HFF-Myc (cell line): ENCODE measurements at places on chromosomes 11 and 22.

DNA sequence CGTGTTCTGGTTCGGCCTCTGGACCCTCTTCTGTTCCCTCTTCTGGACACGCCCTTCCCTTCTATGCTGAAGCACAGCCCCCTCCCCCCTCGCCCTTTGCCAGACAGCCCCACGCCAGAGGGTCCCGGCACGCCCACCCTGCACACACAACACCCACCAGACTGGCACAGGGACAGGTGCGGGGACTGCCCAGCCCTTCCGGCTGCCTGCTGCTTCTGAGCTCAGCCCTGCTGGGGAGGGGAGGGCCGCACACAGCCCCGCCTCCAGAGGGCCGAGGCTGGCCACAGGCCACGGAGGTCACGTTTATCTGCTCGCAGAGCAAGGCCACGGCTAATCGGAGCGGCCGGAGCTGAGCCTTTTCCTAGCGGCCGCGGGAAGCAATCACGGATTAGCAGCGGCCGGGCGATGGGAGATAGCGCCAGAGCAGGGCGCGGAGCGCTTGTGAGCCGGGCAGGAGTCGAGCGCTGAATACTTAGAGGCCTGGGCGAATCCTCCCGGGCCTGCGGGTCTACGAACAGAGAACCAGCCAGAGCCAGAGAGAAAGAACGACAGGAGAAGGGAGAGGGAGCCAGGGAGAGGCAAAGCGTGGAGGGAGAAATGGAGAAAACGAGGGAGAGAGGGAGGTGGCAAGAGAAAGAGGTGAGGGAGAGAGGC is 21.5 kb downstream of the OTUB1 start:
- no peak for DNase-seq

DNA sequence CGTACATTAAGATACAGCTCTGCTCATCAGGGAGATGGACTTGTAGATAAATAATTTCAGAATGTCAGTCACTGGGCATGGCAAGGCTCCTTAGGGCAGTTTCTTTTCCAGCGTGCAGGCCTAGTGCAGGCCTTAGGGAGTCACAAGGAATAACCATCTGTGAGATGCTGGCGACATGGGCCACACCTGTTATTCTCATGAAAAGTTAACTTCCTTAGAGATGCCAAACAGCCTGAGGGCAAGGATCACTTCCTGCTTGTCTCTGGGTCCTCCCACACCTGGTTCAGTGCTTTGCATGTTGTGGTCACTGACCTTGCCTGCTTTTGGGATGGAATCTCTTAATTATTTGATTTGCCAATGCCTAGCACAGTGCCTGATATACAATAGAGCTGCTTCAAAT is 70.6 kb downstream of the ST3GAL4 start:
- no peak for DNase-seq

DNA sequence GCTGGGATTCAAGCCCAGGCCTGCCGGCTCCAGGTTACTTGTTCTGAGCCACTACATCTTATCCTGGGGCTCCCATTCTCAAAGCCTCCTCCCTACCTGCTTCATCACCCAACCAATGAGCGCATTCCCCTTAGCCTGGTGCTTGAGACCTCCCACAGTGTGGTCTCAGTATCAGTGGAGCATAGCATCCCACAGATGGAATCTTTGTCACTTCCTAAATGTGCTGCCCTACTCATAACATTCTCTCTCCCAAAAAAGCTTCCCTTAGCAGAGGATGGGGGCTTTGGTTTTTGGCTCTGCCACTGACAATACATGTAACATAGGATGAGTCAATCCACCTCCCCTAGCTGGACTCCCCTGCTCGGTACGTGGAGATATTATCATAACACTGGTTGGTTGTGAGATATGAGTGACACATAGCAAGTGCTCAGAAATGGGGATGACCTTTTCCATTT is 28.8 kb downstream of the TEAD1 start:
- no peak for DNase-seq

DNA sequence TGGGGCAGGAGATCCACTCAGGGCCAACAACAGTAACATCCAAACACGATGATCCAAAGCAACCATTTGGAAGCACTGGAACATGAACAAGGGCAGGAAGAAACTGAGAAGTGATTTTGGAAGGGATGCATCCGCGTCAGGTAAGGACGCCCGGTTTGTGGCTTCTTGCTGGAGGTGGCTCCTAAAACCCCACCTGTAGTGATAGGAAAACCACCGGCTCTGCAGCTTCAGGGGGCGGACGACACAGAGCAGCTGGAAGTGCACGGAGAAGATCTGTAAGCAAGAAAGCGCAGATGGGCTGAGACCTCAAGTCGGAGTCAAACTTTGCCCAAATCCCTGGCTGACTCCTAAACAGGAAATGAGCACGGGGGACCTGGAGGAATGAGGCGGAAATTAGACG is 1066.1 kb downstream of the BRD1 start:
- no peak for DNase-seq

DNA sequence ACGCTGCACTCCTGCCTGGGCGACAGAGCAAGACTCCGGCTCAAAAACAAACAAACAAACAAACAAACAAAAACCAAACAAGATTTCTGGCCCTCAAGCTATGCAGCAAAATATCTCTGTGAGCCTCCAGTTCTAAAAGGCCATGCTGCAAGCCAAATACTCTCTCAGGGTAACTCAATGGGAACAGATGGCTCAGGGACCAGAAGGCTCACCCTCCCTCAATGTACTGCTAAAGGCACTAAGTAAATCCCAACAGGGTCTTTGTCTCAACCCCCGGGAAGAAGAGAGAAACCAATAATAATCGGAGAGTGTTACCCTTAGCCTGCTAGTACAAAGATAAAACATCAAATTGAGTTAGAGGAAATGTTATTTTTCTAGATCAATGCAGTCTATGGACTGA is 119.7 kb upstream of the ZC3H12C start:
- no peak for DNase-seq

DNA sequence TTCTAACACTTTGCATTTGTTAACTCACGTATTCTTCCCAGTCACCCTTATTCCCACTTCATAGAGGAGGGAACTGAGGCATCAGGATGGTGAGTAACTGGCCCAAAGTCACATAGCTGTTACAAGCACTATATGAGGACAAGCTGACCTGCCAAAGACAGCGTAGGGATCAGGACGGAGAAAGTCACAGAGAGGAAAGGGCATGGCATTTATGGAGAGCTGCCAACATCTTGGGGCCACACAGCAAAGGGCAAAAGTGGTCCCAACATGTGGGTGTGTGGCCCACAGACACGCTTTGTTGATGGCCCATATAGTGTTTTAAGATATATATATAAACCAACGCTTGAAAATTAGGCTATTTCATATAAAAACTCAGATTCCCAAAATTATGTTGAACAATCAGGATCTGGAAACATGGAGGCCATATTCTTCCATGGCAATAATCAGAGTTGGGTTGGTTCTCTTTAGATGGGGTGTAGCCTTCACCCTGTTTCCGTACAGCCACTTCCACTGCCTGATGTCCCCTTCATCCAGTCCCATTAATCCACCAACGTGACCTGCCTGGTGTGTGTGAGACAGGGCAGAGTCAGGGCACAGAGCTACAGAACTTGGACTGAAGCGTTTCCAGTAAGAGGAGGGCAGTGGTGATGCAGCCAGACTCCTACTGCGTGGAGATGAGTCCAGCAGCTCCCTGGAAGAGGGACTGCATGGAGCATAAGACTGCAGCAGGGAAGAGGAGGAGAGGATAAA is 39.9 kb upstream of the CD5 start:
- no peak for DNase-seq

- DNase-seq = peak; percentile 26
Measured at GRCh38 chr11:64545619-64546018, 45.4 kb upstream of the SLC22A12 start.

- no peak for DNase-seq
Measured at GRCh38 chr11:48005136-48005535, 24.8 kb downstream of the PTPRJ start.

DNA sequence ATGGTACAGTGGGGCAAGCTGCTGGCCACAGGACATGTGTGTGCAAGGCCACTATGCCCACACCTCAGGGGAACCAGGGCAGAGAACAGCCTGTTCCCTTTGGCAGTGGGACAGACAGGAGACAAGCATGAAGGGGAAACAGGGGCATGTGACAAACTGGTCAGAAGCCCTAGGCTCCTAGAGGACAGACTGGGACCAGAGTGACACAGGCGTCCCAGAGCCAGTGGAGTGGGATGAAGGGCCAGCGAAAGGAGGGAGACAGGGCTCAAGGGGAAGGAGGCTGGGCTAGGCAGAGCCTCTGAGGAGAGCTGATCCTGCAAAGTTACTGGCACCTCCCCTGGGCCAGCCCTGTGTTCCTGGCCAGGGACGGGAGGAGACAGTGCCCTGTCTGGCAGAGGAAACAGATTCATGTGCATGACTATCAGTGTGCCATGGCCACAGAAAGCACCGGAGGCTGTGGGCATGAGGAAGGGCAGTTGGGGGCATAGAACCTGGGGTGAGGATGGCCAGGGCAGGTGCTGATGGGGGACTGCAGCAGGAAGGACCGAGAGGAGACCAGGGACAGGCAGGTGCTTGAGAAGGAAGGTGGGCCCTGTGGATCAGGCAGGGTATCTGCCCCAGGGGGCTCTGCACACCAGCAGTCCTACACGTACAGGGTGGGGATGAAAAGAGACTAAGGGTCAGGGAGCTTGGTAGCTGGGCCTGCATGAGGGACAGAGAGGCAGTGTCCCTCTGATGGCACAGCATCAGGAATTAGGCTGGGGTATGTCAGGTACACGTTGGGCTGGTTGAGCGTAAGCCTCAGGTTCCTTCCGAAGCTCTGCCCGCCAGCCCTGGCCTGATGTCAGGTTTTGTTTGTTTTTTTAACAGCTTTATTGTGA is 9.8 kb downstream of the DERL3 start:
- no peak for DNase-seq

DNA sequence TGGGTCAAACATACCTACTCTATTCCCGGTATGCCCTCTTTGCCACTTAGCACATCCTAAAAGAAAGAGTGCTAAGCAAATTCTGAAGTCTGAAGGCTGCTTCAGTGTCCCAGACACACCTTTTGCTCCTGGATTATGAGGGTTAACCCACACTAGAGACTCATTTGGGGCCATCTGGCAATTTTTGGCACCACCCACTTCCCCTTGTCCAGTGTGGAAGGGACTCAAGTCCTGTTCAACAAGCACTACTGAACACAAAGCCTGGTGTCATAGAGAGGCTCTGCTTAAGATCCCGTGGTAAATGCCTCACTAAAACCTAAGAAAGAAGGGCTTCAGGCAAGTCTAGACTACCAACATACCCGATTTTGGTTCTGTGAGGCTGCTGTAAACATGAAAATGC is 85.8 kb downstream of the SERGEF start:
- DNase-seq = no peak

GRCh38 chr11:44147751-44148150 is 52.3 kb downstream of the EXT2 start:
- no peak for DNase-seq

- DNase-seq = no peak
Measured at GRCh38 chr22:32558681-32559355, 84.2 kb downstream of the FBXO7 start.

- DNase-seq = no peak
Measured at GRCh38 chr11:20084921-20085814, 75.1 kb downstream of the DBX1 start.

GRCh38 chr22:45164270-45165088 is 754 bp downstream of the NUP50 start:
- no peak for DNase-seq

- DNase-seq = no peak
Measured at GRCh38 chr22:39431821-39432251, 25.0 kb upstream of the MGAT3 start.

- no peak for DNase-seq
Measured at GRCh38 chr22:19962246-19962908, 20.8 kb upstream of the TXNRD2 start.

DNA sequence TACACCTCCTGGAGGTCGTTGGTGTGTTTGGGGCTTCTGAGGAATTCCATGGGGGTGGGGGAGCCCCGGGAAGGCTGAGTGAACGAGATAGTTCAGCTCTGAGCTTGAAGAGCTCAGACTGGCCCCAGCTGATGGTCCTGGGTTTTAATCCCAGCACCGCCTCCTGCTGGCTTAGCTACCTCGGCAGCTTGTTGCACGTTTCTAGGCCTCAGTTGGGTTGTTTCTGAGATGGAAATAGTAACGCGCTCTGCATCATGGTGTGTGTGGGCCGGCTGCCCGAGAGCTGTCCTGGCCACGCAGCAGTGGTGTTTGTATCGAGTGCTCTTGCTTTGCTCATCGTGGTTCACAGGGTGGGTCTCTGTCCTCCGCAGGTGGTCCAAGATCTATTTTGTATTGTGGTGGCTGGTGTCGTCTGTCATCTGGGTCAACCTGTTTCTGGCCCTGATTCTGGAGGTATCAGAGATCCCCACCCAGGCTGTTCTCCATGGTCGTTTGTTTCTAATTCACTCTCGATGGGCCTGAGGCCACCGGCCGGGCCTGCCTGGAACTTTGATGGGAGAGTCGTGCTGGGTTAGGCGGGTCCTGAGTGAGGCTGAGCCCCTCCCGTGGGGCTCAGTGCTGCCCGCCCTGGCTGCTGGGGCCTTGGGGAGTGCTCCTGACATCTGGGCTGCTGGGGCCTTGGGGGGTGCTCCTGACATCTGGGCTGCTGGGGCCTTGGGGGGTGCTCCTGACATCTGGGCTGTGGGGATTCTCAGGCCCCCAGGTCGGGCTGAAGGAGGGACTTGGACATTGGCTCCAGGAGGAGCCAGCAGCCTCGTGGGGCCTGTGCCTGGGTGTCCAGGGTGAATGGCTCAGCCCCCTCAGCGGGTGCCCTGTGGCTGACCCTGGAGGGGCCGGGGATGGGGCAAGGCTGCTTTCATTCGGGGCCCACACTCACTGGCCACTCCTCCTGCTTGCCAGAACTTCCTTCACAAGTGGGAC is 37.7 kb downstream of the TPCN2 start:
- no peak for DNase-seq

DNA sequence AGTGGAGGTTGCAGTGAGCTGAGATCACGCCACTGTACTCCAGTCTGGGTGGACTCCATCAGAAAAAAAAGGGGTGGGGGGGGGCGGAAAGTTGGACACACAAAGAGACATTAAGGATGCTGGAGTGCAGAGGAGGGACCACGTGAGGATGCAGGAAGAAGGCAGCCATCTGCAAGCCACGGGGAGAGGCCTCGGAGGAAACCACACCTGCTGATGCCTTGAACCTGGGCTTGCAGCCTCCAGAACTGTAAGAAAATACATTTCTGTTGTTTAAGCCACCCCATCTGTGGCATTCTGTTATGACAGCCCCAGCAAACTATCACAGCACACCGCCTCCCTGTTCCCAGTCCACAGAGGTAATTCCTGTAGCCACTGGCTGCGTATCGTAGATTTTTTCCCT is 9.2 kb upstream of the STIP1 start:
- no peak for DNase-seq

DNA sequence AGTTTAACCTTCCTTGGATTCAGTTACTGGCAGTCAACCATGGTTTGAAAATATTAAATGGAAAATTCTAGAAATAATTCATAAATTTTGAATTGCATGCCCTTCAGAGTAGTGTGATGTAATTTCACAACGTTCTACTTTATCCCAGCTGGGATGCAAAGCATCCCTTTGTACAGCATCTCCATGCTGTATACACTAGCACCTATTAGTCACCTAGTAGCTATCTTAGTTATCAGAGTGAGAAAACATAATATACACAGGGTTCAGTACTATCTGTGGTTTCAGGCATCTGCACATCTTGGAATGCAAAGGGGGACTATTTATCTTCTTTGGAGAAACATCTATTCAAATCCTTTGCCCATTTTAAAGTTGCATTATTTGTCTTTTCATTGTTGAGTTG is 30.8 kb downstream of the CBL start:
- DNase-seq = no peak
